ENCODE measurements at places on chromosomes 6 and 20.

DNA sequence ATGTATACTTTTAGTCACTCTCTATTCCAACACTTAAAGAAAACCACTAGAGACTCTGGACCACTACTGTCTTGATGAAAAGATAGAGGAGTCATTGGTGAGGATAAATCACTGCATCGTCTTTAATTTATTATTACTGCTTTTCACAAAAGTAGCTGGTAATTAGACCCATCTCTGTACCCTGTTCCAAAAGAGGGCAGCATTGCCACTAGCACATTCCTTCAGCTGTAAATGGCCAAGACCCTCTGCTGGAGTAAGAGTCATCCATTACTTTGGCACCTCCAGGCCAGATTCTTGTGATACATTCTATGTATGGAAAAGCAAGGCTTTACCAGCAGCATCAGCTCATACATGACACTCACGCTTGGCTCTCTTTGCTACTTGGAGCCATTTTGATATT is 49.5 kb upstream of the PREP start:
- DNase-seq, result no peak

DNA sequence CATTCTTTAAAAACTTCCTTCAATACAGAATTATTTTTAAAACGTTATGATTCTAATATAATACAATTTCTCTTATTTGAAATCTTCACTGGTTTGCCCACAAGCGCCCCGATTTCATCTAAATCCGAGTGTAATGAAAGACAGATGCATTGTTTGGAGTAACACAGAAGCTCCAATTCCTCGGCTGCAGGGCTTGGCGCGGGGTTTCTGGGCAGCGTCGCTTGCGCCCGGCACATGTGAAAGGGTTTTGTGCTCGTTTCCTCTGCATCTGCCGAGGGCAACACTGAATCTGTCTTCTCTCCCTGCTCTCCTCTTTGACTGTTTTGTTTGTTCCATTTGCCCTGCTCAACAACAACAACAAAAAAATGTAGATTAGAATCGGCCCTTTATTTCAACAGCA is 248.6 kb upstream of the QKI start:
- no peak for DNase-seq

GRCh38 chr6:6686748-6687601 is 98.5 kb downstream of the LY86 start:
- DNase-seq, result peak; percentile 98

GRCh38 chr6:112432853-112433252 is 85.7 kb downstream of the RFPL4B start:
- no peak for DNase-seq

DNA sequence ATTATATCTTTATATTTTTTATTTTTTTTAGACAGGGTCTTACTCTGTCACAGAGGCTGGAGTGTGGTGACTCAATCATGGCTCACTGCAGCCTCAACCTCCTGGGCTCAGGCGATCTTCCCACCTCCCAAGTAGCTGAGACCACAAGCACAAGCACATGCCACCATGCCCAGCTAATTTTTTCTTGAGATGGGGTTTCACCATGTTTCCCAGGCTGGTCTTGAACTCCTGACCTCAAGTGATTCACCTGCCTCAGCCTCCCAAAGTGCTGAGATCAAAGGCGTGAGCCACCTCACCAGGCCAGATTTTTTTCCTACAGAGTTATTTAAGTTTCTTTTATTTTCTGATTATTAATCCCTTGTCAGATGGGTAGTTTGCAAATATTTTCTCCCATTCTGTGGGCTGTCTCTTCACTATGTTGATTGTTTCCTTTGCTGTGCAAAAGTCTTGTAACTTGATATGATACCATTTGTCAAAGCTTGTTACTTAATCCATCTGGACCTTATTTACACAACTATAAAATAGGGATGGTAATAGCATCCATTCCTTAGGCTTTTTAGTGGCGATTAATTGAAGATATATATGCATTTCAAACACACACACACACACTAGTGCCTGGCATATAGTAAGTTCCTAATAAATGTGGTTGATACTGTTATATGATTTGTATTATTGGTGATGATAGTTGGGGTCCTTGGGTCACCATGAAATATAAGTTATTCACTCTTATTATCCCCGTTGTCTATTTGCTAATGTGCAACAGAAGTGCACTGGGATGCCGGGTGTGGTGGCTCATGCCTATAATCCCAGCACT is 187.1 kb downstream of the BCAS1 start:
- DNase-seq, result no peak

DNA sequence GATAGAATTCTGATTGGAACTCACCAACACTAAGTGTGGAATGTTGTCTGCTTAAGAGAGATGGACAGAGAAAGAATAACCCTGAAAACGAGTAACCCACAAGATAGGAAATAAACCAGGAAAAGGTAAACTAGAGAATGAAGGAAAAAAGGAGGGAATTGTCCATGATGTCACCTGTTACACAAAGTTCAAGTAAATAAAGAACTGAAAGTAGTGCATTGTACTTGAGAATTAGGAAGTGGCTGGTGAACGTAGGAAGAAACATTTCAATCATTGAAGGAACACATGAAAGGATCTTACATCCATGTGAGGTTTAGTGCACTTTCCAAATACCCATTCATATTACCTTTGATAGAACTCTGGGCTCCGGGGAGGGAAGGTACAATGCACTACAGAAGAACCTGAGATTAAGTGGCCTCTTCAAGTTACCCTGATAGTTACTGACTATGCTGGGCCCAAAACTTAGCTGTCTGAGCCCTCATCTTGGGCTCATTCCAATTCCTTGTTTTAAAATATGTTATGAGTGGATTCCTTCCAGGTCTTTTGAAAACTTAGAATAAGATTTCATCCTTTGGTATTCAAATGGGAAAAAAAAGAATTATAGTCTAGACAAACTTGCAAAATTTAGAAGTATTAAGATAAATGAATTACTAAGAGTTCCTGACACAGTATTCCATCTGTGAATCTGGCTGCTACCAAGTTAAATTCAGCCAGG is 1.1 kb upstream of the STX7 start:
- no peak for DNase-seq

- DNase-seq, result no peak
These were observed 68.7 kb upstream of the TRAF3IP2 start for GRCh38 chr6:111674413-111674812.

DNA sequence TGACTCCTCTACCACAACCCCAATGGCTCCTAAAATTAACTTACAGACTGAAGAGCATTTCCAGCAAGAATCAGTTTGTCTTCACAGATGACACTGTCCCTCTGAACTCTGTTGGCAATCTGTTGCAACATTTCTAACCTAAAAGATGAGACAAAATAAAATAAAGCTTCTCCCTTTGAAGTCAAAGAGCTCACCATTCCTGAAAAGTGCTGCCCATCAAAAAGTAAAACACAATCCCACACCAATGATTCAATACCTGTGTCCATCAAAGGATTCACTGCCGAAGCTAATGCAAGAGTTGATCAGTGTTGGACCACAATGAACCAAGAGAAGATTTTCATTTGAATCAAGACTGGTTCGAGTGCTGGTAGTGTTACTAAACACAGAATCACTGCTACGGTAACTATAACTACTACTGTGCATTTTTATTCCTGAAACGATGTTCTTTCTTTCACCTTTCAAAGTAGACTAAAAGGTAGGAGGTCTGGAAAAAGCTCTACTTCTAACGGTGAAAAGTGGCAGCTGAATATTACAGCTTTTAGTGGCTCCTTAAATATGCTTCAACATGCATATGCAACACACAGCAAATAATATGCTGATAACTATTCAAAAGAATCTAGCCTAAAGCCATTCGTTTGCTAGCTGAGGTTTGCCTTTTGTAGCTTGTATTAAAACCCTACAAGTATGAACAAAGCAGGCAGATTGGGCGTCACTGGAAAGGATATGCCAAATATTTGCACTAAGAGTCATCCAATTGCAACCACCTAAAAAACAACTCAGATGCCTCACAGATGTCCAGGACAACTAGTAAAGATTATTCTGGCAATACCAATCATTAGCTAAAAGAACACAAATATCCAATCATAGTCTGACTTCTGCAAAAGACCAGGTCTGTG is at the start of gene DST:
Gene DST, minus strand, starts transcription at position 524 of the 896 bp plus-strand sequence.
- peak; percentile 37 for DNase-seq

DNA sequence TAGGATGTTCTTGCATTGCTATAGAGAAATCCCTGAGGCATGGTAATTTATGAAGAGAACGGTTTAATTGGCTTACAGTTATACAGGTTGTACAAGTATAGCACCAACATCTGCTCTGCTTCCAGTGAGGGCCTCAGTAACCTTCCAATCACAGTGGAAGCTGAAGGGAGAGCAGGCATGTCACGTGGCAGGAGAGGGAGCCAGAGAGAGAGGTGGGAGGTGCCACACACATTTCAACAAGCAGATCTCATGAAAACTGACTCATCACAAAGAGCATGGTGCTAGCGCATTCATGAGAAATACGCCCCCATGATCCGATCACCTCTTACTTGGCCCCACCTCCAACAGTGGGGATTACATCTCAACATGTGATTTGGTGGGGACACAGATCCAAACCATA is 871.2 kb downstream of the TFAP2A start:
- no peak for DNase-seq

- DNase-seq, result no peak
These were observed 13.9 kb downstream of the SUMO4 start for GRCh38 chr6:149414009-149414408.

- no peak for DNase-seq
These were observed 54.8 kb upstream of the MAP7 start for GRCh38 chr6:136604928-136605510.

DNA sequence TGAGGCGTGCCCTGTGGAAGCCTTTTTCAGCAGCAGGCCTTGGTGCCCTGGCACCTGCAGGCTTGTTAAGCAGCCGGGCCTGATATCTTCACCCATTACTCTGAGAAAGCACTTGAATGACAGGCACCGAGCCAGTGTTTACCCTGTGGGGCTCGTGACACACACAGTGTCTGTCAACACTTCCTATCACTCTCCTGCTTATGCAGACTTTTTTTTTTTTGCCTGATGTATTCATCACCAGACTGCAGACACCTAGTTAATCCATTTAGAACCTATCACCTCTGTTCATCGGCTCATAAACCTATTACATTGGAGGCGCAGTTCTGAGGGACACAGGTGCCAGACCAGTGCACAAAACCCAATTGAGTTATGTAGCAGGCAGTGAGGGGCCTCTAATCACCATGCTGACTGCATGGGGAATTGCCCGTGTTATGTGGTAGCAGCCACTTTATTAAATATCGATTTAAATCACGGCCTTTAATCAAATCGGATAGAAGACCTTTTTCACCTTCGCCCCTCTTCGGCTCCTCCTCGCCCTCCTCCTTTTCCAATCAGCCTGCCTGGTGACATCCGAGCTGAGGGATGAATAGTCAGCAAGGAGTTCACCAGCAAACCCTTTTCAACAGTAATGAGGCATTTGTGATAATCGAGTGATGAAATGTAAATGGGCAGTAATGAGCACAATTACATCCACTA is 962.9 kb upstream of the SLC35B3 start:
- peak; percentile 72 for DNase-seq

DNA sequence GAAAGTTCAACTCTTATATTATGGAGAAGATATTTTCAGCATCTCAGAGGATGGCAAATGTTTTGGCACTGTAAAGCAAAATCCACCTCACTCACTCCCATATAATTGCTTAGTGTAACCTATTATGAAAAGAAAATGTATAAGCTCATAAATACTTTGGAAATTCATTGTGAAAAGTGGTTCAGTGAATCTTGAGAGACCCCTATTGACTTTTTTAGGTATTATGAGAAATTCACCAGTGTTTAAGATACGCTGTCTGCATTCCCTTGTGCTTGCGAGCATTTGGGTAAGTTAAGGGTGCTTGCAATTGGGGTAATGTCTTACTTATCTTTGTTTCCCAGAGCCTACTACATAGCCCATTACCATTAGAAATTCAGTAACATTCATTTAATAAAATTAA is 66.3 kb upstream of the BMP5 start:
- DNase-seq, result no peak

- no peak for DNase-seq
These were observed 25.4 kb upstream of the CNKSR3 start for GRCh38 chr6:154535851-154536250.

DNA sequence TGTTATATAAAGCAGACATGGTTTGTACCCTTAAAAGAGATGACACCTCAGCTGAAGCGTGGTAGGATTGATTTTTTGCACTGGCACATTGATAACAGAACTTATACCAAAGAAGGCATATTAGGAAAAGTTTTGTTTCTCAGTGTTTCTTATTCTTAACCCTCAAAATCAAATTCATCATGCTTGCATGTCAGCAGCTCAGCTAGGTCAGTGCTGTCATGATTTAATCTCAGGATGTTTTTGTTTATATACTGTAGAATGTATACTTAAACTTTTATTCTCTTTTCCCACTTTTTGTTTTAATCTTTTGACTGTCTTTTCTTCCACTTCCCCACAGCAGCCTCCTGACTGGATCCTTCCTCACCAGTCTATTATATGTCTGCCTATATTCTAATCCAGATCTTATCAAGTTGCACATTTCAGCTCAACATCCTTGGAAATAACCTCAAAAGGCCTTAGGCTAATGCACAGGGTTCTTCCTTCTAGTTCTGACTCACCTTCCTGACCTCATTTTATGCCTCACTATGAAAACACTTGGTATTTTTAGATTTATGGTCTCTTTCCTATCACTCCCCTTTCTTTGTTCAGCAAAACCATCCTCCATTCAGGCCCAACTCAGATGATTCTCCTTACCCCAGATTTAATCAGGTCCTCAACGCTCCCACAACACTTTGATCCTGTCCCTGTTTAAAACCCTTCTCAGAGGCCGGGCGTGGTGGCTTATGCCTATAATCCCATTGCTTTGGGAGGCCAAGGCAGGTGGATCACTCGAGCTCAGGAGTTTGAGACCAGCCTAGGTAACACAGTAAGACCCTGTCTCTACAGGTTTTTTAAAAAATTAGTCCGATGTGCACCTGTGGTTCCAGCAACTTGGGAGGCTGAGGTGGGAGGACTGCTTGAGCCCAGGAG is 7.2 kb downstream of the HEBP2 start:
- no peak for DNase-seq

- no peak for DNase-seq
These were observed 3.2 kb downstream of the HRH3 start for GRCh38 chr20:62216636-62217566.

GRCh38 chr20:60080401-60080800 is 122.2 kb downstream of the CDH26 start:
- DNase-seq, result no peak

- no peak for DNase-seq
These were observed 58.0 kb downstream of the ERMARD start for GRCh38 chr6:169809386-169809785.

DNA sequence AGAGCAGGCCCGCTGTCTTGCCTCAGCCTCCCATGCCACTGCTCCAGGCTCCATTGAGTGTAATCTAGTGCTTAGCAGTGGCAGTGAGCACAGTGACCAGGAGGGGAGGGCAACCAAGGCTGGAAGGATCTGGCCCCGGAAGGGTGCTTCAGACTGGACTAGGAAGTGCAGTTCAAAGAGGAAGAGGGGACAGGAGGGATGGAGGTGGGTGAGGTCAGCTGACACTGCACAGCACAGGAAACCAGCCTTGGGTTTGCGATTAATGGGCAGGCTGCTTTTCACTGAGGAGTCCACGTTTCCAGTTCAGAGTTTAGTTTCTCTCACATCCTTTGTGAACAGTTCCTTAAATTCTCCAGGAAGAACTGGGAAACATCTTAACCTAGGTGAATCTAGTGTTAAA is 46.9 kb downstream of the CDS2 start:
- no peak for DNase-seq
